Putamen (tissue), 1 donor: ENCODE measurements at places on chromosomes 13 and 19.

DNA sequence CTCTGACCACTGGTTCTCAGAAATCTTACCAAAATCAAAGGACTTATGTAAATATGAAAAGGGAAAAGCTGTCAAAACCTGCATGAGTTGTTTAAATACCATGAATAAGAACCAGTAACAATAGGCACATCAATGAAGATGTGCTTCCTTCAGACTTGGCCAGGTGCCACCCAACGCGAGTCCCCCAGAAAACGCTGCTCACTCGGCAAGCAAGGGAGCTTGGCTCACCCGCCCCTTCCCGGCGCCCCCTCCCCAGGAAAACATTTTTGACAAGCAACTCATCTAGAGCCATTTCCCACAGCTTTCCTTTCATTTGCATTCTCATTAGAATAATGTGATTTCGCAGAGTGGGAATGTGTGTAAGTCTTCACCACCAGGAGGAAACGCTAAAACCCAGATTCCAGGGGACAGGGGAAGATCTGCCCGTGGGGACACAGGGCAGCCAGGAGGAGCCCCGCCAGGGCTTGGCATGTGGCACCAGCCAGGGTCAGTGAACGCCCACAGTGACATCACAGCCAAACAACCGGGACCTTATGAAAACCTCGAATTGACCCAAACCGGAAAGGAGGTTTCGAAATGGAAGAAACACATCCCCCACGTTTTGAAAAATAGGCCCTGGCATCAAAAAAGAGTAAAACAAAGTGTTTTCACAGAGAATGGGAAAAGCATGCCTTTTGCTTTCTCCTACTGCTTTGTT lies 366.2 kb upstream of the TSHZ3 start:
- DNase-seq, result no peak

GRCh38 chr13:43864921-43865320 lies 14.6 kb downstream of the CCDC122 start:
- no peak for DNase-seq

DNA sequence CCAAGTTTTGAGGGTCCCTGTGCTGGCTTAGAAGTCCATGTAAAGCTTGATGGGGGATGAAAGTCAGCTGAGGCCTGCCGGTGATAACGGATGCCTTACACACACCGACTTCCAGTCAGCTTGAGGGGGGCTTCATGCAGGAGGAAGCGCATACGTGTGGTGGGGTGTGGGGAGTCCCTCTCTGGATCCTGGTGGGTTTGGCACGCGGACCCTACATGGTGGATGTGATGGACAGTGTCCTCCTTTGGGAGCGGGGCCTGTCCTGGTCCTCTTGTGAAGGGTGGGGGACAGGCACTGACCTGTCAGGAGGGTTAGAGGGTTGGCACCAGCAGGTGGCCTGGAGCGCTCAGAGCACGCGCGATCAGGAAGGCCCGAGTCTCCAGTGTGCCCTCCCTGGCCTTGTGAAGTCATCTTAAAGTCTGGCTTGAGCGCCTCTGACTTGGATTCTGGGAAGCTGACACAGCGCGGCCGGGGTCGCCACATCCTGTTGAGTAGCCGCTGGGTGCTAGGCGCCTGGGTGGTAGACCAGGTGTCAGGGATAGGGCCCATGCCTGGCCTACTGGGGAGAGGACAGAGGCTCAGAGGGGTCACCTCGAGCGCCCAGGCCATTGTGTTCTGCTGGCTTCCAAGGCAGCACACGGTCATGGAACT lies 2.9 kb downstream of the DAZAP1 start:
- no peak for DNase-seq

DNA sequence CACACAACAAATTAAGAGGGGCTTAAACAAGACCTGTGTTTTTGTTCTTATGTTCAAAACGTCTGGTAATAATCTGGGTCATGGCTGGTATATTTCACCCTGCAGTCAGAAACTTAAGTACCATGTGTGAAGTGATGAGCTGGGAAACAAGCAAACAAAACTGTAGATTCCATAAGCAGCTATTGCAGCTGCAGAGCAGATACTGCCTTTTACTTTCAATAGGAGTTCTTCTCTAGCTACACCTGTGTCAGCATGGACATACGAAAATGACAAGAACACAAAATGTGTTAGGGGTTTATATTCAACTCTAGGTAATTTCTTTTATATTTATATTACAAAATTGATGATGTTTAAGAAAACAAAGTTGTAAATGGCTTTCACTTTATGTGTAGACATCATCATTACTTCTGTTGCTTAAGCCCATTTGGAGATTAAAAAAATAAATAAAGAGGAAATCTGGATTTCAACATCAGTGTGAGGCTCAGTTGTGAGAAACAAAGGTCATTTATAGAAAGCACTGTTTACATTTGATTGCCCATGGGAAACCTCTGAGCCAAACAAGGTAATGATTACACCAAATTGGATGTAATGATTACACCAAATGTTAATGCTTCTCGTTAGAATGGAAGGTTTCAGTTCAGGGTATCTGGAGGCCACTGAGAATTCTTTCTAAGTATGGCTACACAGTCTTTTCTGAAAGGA lies 451.0 kb upstream of the SLC10A2 start:
- DNase-seq, result no peak

DNA sequence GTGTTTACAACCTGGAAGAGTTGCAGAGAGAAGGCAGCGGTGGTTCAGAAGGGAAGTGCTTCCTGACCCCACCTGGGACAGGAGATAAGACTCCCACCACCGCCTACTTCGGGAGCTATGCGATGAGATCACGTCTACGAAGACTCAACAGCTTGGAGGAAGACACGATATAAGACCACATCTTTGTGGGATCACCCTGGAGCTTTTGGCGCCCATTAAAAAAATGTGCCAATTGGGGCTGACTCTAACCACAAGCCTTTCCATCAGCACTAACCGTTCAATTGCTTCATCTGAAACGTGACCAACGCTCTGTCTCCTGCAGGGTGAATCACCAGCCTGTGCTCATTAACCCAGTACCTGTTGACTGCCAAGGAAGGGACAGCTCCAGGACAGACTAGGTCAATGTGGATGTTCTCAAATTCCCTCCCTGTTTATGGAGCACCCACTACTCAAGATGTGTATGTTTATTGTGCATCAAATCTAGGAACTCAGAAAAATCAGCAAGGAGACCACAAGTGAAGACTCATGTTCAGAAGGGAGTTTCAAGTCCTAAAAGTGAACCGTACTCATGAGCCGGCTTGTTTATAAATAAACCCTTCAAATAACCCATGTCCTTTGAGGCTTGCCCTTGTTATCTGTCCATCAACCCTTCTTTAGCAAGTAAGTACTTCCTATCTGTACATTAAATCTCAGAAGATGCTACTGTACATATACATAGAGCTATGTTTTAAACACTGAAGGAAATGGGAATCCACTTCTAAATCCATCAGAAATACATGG lies 67.5 kb downstream of the LATS2 start:
- no peak for DNase-seq

DNA sequence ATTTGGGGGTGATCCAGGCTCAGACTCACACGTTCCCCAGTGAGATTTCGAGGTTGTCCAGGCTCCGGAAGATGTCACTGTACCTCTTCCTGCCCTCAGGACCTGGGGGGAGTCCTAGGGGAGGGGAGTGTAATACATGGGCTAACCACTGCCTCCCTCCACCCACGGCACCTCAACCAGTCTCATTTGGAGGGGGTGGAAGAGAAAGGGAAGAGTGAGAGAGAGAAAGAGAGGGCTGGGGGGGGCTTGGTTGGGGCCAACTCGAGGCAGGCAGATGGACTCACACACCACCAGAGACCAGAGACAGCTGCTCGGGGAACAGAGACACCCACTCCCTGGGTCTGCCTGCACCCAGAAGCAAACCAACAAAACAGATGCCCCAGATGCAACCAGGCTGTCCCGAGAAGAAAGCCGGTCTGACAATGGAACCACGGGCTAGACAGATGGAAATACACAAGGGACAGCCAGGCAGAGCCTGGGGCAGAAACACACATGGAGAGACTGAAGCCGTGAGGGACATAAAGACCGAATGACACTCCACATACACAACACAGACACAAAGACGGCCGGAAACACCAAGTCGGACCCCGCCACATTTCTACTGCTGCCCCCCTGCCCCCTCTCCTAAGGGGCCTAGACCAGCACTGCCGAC lies 825 bp downstream of the GMIP start:
- DNase-seq, result no peak

DNA sequence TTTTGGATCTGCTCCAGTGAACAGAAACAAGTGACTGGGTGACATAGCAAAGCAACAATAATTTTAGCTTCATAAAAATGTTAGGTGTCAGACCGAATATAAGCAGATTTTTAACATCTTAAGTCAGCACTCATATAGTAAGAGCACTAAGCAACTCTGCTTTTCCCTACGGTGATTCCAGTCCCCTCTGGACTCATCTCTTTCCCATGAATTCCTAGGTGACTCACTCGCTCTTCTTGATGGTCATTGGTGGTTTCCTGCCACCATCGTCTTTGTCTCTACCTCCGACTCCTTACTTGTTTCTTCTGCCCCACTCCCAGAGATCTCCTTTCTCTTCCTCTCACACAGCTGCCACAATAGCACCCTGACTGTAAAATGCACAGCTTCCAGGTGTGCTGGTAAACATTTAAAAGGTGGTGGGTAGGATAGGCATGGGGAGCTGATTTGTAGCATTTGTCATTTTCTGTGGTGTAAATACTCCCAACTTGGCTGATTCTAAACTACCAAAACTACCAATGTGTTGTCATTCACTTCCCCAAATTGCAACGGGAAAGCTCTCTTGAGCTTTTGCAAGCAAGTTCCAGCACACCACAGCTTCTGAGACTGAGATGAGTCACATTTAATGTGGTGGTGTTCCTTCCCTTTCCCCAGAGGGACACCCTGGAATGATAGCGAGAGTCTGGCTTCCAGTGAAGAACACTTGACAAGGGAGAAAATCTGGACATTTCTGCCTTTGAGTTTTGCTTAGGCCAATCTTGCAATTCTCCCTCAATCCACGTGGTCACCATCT lies 42.8 kb upstream of the CLDN10 start:
- DNase-seq, result no peak
